ENCODE measurements at places on chromosomes 1 and 21.

- DNase-seq = no peak
These were observed 6.2 kb downstream of the FAM131C start for GRCh38 chr1:16067127-16067768.

DNA sequence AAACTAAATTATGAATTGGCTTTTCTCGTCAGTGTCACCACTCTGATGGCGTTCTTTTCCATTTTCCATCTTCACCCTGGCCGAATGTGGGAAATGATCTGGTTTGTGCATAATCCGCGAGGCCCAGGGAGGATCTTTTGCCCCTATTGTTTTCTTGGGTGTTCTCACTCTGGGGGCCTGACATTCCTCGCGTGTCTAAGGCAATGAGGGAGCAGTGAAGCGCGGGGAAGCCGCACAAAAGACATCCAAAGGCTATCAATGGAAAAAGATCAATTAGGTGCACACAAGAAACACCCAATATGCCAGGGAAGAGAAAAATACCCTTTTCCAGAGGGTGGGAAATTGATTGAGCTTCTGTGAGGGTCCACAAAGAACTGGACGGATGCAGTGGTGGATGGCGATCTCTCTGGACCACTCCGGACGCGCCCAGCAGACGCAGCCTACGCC is 941 bp upstream of the C1orf21 start:
- DNase-seq = no peak

DNA sequence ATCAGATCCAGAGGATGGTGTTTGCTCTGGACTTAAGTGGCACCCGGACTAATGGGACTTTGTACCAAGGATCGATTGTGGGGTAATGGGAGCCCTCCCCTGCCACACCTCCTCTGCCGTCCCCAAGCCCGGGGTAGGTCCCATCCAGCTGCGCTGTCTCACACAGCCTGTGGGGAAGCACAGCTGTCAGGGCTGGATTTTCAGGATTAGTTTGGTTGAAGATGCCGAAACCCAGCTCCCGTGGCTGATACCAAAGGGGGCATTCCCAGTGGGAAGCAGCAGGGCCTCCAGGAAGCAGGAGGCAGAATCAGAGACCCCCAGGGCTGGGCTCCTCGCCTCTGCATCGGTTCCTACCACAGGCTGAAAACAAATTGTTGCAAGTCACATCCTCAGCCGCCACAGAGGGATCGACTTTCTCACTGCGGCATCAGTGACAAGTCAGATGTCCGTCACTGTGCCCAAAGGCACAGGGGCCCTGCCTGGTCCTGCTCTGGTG is 59.7 kb downstream of the MATN1 start:
- no peak for DNase-seq

- DNase-seq = no peak
These were observed 123.3 kb downstream of the HMCN1 start for GRCh38 chr1:185857442-185857841.

DNA sequence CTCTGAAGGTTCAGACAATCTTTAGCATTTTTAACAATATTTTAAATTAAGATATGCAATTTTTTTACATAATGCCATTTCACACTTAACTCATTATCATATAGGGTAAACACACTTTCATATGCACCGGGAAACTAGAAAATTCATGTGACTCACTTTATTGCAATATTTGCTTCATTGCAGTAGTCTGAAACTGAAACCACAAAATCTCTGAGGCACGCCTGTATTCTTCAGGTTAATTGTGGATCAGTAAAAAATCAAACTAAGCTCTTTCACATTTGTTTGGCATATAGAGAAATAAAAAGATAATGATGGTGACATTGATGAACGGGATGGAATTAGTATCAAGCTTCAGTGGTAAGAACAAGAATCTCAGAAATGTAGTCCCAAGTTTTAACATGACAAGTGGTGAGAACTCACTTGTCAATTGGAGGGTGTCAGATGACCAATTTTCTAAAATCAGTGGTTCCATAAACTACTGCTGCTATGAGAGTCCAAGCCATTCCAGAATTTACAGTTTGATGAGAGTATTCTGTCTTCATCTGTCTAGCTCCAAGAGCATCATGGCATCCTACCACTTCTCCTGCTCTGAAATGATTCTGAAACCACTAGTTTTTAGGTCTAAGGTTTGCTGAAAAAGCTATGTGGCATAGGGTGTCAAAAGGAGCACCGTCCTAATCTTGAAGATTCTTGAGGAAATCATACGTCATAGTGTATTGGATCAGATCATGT is 281.0 kb downstream of the PTPRC start:
- DNase-seq = no peak

GRCh38 chr21:46120301-46121285 is 22.7 kb downstream of the COL6A2 start:
- DNase-seq = peak; percentile 1

DNA sequence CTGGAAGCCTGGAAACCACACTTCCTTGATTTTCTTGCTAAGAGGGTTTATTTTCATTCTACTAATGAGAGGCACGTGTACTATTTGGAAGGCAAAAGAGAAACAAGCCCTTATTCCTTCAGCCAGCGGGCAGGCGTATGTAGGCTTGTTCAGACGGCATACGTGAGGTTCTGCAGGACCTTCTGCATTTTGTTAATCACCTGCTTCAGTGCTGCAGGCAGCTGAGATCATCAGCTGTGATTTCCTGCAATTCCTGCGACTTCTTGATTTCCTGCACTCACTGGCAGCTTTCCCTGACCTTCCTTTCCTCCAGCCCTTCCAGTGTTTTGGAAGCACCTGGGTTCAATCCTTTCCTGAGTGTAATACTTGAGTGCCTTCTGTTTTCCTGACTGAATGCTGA is 43.4 kb downstream of the TSNAX start:
- no peak for DNase-seq

DNA sequence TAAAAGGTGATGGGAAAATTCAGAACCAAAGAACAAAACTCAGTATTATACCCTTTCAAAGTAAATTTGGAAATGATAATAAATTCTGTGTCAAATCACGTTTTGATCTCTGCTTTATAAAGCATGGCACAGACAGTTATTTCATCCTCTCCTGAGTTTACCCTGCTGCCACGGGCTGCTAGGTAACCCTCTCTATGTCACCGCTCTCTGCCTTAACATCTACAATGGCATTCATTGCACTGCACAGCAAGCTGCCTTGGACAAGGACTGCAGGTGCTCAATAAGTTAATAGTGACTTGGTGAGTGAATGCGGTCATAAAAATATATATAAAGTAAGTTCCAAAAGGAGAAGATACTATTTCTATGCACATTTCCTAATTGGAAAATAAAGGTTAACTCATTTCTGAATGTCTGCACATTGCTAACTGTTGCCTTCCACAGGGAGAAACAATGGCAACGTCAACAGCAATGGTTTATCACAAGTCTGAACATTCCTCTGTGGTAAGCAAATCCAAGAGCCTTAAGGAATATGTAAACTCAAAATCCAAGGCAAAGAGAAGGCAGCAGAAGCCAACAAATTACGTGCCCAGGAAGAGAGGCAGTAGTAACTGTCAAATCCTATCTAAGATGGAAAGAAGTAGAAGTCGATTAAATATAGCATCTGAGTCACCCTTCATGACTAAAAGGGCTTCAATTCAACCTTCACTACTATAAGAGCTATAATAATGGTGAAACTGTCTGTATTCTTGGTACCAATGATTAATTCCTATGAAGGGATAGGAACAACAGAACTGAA is 19.4 kb downstream of the FYB2 start:
- DNase-seq = no peak
